Mucosa of descending colon (tissue), 3 donors: ENCODE measurements at places on chromosomes 7 and 10.

DNA sequence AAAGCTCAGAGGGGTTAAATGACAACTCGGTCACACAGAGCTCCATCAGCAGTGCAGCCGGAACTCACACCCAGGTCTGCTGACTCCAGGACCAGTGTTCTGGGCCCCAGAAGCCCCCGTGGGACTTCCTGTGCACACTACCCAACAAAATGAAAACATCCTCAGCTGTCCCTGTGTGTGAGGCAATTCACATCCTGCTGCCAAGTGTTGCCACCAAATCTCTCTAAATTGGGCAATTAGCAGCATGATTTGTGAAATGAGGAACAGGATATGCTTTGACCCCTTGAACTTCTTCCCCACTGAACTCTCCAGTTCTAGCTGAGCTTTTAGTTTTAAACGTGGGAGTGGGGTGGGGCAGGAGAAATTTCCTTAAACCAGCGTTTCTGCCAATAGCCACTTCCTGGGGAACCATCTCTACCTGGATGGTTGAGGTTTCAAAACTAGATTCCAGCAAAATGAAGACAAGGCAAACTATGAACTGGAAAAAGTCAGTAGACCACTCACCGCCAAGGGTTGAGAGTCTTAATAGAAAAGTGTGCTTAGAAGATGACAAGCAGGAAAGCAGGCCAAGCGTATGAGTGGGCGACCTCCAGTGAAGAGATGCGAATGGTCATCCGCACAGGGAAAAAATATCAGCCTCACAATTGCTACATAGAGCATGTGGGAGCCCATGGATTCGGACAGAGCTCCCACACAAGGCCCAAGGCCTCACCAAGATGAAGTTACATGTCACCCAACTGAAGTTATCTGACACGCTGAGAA is 51.9 kb upstream of the CHST15 start:
- no peak for DNase-seq

DNA sequence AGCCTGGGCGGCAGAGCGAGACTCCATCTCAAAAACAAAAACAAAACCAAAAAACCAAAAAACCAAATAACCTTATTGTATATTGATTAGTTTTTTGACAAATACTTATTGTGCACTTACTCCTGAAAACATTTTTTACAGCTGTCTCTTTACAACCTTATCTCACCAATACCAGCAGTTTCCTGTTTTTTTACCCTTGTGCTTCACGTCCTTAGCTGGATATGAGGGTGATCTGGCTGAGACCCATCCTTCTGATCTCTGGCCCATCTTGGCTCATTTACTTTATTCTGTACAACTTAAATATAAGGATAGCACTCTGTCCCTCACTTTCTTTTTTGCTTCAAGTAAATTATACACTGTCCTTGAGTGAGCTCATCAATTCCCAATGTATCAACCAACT is 104.6 kb upstream of the DNAJB12 start:
- no peak for DNase-seq

GRCh38 chr10:121851786-121852185 is 76.0 kb downstream of the ATE1 start:
- DNase-seq = no peak

- no peak for DNase-seq
These were observed 135.1 kb downstream of the TAX1BP1 start for GRCh38 chr7:27875061-27875460.
